ENCODE measurements at places on chromosomes 1 and 21.

DNA sequence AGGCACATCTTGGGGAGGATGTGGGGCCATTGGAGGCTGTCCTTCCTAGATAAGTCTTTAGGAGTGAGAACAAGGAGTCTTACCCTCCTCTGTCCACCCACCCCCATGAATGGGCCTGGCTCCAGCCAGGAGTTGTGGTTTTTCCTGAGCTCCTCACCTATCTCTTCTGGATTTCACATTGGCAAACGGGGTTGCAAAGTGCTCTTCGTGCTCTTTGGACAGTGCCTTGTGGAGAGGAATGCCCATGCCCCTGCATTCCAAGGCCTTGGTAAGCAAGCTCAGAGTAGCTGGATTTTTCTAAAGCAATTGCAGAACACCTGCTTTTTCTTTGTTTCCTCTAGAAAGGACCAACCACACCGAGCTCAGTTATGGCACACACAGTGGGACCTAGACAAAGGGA lies 152.1 kb upstream of the CAMK1G start:
- no peak for DNase-seq

DNA sequence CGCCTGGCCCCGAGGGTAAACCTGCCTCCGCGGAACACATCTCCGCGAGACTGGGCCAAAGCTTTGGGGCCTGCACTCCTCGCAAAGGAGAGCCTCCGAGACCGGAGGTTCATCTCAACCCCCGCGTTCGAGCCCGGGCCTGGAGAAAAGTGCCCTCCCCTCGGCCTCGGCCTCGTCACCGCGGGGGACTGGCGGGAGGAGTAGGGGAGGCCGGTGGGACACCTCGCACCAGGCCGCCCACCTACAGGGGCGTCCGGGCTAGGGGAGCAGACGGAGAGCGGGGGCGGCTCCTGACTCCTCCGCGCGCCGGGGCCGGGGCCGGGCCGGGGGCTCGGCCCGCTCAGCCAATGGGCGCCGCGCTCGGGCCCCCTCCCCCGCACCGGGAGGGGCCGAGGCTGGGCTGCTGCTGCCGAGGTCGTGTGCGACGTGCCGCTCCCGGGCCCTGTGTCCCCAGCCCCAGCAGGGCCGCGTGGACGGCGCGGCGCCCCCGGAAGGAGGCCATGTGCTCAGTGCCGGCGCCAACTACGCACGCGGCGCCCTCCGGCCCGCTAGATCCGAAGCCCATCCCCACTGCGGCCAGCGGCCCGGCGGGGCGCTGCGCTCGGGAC lies 684 bp downstream of the SLC2A1 start:
- DNase-seq = peak; percentile 67

DNA sequence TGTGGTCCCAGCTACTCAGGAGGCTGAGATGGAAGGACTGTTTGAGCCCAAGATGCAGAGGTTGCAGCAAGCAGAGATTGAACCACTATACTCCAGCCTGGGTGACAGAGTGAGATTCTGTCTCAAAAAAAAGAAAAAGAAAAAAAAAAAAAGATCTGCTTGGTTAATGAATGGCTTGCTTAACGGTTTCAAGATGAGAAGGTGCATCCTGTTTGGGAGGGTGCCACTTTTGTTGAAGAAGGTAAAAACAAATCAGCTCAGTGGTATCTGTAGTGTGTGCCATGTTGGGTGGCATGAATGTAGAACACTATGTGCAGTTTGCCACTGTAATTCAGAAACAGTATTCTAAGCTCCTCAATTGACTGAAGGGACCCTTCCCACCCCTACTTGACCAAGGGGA lies 94.9 kb upstream of the ETV3 start:
- DNase-seq = no peak

- DNase-seq = no peak
These were observed 117.7 kb downstream of the SIM2 start for GRCh38 chr21:36816561-36817130.

DNA sequence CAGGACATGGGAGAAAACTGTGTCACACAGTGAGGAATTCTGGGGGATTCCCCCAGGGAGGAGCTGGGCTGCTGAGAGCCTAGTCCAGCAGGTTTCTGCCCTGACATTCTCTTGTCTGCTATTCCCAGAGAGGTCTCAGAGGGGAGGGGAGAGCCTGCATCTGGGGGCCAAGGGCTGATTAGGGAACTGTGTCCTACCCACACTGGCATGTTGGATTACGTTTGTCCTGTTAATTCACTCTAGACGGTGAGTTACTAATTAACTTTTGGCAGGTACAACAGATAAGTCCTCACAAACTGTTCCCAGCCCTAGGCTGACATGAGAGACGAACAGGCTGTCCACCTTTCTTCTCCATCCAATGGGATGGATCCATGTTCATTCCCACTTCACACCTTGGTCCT lies 2.6 kb upstream of the SH3BGRL3 start:
- no peak for DNase-seq

DNA sequence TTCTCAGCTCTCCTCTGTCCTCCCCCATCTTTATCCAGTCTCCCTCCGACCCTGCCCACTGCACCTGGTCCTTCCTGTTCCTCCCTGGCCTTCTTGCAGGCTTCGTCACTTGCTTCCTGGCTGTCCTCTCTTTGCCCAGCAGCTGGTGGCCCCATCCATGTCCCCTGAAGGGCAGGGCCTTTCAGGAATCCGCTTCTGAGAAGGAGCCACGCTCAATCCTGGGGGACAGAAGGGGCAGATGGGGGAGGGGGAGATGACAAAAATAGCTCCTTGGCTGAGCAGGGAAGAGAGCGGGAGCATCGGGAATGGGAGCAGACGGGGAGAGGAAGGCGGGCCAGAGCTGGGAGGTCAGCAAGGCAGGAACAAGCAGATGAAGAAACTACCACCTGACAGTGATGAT lies 40.7 kb downstream of the SLC30A1 start:
- no peak for DNase-seq

DNA sequence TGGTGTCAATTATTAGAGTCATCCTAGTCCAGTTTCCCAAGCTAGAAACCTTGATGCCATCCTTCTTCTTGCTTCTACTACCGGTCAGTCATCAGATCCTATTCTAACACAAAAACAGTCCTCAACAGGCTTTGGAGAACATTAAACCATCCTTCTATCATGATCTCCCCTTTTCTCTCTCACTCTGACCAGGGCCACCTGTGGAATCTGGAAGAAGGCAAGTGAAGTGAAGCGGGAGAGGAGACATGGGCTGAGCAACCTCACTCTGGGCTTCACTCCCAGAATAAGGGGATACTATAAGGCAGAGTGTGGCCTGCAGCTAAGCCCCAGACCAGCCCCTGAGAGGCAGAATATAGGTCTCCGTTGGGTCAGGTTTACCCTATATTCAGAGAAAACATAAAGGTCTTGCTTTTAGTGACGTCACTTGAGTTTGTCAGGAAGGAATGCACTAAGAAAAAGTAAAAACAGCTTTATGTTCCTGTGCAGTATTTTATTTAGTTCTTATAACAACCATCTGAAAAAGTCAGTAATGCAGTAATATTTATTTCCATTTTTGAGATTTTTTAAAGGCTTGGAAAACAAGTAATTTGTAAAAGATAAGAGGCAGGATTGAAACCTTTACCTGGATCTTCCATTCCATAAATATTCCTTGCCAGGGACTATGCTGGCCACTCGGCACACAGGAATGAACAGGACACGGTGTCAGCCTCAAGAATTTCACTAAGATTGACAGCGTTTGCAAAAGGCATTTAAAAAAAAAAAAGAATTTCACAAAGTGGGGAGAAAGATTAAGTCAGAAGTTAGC lies 61.3 kb downstream of the NFASC start:
- DNase-seq = no peak

DNA sequence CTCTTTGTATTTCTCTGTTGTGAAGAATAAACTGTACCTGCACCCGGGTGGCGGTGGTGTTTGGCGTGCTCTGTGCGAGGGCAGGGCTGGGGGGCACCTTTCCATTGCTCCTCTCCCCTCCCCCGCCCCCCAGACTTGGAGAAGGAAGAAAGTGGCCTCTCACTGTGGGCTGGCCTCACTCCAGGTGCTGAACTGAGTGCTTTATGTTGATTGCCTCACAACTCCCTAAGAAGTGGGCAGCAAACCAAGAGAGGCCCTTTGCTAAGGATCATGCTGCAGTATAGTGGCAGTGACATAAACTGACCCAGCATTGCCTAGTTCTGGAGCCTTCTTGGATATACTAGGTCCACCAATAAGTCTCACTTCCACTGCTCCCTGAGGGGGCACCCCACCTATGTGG lies 20.2 kb downstream of the A3GALT2 start:
- DNase-seq = no peak

Data from stimulated activated CD8-positive, alpha-beta memory T cell treated with anti-CD3 and anti-CD28 coated beads, Interleukin-15, amount 100 ng/mL, for 48 hours (primary cell).